ENCODE measurements at places on chromosomes 3 and 15. TPM values are rescaled to one million over a fixed set of nuclear protein-coding genes. Genes with fewer than 3 reads are reported as not detected.

DNA sequence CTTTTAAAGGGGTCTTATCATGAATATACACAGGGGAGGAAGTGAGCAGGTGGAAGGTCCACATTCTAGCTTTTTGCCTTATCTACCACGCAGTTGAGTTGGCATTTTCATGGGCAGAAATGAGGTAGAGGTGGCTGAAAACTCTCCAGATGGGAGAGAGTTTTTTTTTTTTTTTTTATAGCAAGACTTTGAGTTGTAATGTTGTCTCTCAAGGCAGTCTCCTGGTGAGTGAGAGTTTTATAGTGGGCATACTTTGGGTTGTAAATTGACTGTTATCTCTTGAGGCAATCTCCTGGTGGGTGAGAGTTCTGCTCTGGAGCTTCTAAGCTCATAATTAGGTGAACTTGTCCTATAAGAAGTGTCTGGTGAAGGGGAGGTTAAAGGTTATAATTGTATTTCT is 191.7 kb upstream of the NAALADL2 start:
- no peak for DNase-seq

DNA sequence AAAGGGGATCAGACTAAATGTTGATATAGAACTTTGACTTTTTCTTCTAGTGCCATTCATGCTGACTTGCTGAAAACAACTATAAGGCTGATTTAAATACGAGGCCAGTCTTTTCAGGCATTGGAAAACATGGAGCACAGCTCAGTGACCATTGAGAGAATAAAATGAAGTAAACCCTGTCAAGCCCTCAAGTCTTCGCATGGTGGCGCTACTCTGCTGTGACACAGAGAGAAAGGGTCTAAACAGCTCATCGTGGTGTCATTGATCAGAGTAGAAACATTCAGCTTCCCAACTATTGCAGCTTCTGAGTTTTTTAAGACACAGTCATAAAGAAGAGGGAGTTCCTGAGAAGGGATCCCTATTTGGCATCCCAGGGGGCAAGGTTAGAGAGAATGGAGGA is 716.2 kb downstream of the DIPK2A start:
- no peak for DNase-seq

DNA sequence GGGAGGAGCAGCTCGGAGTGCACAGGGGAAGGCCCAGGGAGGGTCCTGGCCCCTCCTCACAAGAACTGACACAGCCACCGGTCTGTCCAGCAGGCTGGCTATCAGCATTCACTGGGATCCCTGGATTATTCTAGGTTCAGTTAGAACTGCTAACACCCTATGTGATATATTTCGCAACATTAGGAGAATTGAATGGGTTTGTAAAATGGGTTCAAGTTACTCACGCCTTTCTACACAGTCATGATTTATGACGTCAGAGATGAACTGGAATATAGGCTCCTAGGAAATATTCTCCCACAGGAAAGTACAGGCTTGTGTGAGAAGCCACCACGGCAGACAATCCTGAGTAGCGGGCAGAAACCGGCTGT is 969 bp upstream of the BSN start:
- no peak for DNase-seq

- no peak for DNase-seq
Observed at GRCh38 chr15:71698030-71698429, 112.3 kb upstream of the NR2E3 start.

DNA sequence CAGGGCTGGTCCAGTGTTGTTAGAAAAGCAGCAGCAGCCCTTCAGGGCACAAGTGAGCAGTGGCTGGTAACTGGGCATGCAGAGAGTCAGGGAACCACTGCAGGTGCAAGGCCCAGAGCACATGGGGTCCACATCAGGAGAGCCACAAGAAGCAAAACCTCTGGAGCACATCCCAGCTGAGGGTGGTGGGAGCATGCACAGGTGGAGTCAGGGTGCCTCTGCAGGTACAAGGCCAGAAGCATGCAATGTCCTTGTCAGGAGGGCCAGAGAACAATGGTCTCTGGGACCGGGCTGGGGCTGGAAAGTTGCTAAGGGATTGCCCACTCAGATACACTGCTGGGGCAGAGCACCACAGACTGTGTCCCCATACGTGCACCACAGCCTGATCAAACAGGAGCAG is 226.1 kb upstream of the UBE2E2 start:
- DNase-seq: no peak

GRCh38 chr3:106068795-106069194 is 200.0 kb upstream of the CBLB start:
- no peak for DNase-seq

DNA sequence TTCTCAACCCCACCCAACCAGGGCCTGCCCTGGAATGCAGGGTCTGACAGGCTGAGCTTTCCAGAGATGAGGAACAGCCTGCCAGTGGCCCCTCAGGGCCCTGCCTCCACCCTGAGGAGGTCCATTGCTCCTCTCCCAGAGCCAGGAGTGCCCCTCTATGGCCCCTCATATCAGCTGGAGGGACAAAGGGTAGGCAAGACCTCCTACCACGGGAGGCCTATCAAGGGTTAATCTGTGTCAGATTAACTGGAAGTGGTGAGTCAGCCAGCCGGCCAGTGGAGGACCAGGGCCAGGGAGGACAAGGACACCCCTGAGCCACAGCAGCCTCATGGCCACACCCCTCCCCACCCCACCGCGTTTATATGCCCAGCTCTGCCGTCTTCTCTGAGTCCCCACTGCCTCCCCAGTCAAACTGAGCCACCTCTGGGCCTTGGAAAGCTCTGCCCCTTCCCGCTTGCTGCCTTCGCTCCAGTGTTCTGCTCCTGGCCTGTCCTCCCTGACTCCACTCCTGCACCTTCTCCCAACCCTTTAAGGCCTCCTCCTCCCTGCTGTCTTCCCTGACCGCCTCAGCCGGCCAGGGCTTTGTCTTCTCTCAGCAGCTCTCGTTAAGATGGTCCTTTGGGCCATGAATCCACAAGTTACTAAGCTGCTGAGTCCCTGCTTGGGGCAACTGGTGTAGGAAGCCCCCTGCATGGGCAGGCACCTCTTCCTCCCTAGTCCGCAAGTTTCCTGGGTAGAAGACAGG is 6.5 kb downstream of the CCDC33 start:
- no peak for DNase-seq

DNA sequence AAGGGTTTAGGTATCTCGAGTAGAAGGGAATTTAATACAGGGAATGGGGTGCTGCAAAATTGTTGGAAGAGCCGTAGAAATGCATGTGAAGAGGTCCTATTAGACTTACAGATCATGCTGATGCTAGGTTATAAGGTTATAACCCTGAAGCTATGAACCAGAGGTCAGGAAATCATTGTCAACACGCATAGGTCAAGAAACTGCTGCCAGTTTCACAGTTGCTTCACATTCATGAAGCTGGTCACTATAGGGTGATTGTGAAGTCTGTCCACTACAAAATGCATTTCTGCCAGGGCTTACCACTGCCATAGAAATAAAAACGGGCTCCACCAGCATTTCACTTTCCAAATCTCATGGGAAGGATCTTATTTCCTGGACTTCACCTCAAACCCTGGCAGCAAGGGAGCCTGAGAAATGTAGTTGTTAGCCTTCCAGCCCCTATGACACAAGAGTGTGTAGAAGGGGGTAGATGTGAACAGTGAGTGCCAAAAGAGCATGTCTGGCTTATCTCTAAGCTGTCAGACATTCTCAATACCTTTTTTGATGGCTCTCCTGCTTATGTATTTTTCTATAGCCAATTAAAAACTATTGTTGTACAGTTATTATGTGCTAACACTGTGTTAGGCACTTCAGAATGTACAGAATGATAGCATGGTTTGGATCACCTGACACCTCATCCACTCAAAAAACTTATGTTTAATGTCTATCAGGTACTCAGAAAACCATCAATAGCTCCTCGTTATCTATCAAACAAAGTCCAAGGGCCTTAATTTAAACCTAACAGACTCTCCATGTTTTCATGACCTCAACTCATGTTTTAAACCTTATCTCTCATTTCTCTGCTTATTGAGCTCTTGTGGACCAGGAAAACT is 148.3 kb upstream of the TSC22D2 start:
- no peak for DNase-seq

- no peak for DNase-seq
Observed at GRCh38 chr3:166575161-166575560, 737.9 kb upstream of the BCHE start.

DNA sequence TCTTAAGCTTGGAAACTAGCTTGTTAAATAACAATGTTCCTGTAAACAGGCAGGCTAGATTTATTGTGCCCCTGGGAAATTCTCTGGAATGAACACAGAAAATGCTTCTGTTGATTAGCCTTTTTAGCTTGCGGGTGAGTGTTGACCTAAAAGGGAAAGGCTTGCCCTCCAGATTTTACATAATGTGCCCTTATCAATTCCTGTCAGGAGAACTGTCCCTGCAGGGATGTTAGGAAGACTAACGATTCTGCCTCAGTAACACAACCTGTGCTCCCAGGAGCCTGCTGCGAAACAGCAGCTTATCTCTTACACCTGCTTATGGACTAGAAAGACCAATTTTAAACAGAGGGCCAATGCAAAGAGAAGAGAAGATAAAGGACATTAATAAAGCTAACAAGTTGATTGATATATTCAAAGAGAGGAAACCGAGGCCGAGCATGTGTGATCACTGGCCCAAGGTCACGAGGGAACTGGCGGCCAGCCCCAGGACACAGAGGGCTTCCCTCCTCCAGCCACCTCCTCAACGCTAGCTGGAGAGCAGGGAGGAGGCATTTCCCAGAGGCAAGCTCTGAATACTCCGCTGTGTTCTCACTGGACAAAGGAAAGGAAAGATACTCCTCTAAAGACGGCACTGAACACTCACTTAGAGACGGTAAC is 48.4 kb upstream of the TJP1 start:
- peak; percentile 70 for DNase-seq

GRCh38 chr3:89104499-89104898 is 2.9 kb upstream of the EPHA3 start:
- DNase-seq: no peak

DNA sequence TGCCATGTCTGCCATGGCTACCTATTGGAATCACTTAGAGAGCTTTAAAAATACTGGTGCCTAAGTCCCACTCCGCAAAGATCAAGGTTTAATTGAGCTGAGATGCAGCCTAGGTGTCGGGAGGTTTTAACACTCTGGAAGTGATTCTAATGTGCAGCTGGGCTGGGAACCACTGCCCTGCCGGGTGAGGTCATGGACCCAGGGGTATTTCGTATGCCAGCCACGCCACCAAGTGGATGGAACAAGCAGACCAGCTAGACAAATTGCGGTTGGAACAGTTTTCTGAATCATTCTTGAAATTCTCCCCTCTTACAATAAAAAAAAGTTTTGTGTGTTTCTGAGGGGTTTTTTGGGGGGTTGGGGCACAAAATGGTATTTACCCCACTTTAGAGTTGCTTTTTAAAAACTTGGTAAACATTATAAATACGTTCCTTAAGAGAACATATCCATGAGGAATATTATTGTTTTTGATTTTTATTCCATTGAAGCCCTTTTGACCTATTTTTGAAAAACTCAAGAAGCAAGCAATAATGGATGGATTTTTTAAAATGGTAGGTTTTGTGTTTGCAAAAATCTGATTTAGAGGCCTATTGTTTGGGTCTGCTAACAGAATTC is 66.2 kb upstream of the CSTA start:
- no peak for DNase-seq

- no peak for DNase-seq
Observed at GRCh38 chr3:71891483-71891882, 106.5 kb upstream of the PROK2 start.

- no peak for DNase-seq
Observed at GRCh38 chr3:114928989-114929640, 218.0 kb downstream of the ZBTB20 start.

GRCh38 chr3:51982352-51982837 is 940 bp upstream of the ACY1 start:
- no peak for DNase-seq

DNA sequence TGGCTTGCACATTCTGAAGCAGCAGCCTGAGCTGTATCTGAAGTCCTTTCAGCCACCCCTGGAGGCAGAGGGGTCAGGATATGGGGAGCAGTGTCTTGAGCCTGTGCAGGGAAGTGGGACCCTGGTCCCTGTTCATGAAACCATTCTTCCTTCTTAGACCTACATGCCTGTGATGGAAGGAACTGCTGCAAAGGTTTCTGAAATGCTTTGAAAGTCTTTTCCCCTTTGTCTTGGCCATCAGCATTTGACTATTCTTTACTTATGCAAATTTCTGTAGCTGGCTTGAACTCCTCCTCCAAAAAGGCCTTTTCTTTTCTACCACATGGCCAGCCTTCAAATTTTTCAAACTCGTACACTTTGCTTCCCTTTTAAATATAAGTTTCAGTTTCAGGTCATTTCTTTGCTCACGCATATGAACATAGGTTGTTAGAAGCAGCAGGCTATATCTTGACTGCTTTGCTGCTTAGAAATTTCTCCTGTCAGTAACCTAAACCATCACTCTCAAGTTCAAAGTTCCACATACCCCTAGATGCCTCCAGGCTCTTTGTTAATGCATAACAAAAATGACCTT is 62.3 kb downstream of the GALK2 start:
- no peak for DNase-seq

- DNase-seq: no peak
Observed at GRCh38 chr3:185528532-185528931, 23.9 kb downstream of the LIPH start.

GRCh38 chr3:51932471-51933370 is 9.0 kb downstream of the RRP9 start:
- DNase-seq: no peak

The CTXN2 gene
- 0.05 TPM for polyA plus RNA-seq

The UBP1 gene
- 82.5 TPM for polyA plus RNA-seq

The SLC2A2 gene
- 17.3 TPM for polyA plus RNA-seq

The GPR87 gene
- 0.11 TPM for polyA plus RNA-seq

The SAMMSON gene
- polyA plus RNA-seq: not detected

The EPHA3 gene
- 5.6 TPM for polyA plus RNA-seq

The C3orf22 gene
- polyA plus RNA-seq: 0.06 TPM

The SERINC4 gene
- not detected for polyA plus RNA-seq

The DNAH12 gene
- 1.1 TPM for polyA plus RNA-seq
